ENCODE measurements at places on chromosomes 13 and 19. TPM values are rescaled to one million over a fixed set of nuclear protein-coding genes. Genes with fewer than 3 reads are reported as not detected.

The RFPL4A gene
- total RNA-seq, result not detected

The LRP3 gene
- total RNA-seq, result 22.2 TPM

The GRIN2D gene
- 0.15 TPM for total RNA-seq

The ZNF568 gene
- total RNA-seq, result 5.5 TPM

The IFNL1 gene
- total RNA-seq, result not detected
